ENCODE measurements at places on chromosomes 7 and 10.

GRCh38 chr10:88033793-88034192, 170.4 kb downstream of the PTEN start:
- no peak for DNase-seq

DNA sequence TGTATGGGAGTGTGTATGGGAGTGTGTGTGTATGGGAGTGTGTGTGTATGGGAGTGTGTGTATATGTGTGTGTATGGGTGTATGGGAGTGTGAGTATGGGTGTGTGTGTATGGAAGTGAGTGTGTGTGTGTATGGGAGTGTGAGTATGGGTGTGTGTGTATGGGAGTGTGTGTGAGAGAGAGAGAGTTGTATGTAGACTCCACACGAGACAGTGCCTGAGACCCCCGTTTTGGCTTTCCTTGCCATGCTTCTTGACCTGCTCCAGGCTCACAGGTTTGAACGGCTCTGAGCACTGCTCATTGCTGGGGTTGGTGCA, 49.7 kb downstream of the COL17A1 start:
- DNase-seq, result no peak

DNA sequence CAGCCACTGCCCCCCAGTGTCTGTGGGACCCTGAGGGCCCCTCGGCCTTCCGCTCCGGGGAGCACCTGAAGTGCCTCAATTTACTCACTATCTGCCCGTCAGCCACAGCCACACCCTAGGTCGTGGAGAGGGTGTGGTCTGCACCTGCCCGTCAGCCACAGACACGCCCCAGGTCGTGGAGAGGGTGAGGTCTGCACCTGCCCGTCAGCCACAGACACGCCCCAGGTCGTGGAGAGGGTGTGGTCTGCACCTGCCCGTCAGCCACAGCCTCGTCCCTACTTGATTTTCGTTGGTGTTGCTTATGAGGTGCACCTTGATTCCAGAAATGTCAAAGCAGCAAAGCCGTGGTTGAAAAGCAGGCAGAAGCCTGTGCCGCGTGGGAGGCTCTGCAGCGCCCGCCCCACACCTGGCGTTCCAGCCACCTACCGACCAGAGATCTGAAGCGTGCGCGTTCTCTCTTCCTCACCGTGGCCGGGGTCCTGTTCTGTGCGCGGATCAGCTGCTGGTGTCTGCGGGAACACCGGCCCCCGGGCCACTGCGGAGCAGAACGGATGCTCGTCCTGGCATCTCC, 101.6 kb downstream of the DYNC2I1 start:
- no peak for DNase-seq

- DNase-seq, result no peak
Observed at GRCh38 chr7:50477640-50478039, 27.5 kb upstream of the FIGNL1 start.

DNA sequence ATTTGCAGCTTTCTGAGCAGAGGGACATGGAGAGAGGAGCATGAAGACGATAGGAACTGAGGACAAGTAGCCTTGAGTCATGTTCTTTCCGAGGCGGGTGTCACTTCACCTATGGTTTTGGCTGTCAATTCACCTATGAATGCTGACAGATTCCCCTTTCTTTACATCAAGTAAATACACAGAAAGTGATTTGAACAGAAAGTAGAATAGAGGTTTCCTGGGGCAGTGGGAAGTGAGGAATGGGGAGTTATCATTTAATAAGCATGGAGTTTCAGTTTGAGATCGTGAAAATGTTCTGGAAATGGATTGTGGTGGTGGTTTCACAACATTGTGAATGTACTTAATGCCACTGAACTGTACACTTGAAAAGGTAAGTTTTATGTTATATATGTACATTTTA, 138.4 kb upstream of the MDFIC start:
- DNase-seq, result no peak

DNA sequence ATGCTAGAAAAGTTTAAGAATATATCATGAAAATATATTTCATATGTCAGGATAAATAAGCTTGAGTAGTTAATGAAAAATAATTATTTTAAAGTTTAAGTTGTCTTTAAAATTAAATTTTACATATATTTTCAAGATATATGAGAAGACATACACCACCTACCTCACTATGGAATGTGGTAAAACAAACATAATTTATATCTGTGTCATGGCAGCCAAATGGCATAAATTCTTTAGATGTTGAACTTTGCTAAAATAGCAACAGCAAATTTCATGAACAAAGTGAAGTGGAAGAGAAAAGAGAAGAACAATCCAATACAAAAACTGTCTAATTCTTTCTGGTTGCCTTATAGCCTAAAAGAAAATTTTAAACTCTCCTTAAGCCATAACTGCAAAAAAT, 39.6 kb upstream of the SLC16A12 start:
- DNase-seq, result no peak

DNA sequence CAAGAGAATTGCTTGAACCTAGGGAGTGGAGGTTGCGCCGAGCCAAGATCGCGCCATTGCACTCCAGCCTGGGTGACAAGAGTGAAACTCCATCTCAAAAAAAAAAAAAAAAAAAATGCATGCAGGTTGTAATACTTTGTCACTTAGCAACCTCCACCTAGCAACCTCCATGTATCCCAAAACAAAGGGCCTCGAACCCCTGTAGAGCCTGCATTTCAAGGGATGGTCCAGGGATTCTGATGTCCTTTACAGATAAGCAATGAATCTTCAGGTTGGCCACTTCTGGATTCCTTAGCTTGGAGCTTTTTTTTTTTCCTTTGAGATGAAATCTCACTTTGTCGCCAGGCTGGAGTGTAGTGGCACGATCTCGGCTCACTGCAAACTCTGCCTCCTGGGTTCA, 1211.0 kb downstream of the TYW1 start:
- no peak for DNase-seq

DNA sequence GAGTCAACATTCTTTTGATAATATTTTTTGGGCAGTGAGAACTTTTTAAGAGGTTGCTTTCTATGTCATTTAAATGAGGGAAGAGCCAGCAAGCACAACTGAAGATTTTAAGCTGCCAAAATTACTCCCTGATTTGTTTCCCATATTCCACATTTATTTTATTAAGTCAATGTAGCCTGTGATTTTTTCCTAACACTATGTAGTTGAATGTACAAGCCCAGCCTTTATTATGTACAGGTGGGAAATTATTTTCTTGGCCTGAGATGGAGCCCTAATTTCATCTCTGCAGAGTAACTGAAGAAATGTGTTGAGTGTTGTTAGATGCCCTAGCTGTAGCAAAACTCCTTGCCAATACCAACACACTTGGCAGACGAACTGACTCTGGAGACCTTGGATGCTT, 83.1 kb upstream of the MINDY3 start:
- DNase-seq, result no peak

- DNase-seq, result no peak
Observed at GRCh38 chr7:69657331-69657730, 59.1 kb downstream of the AUTS2 start.

DNA sequence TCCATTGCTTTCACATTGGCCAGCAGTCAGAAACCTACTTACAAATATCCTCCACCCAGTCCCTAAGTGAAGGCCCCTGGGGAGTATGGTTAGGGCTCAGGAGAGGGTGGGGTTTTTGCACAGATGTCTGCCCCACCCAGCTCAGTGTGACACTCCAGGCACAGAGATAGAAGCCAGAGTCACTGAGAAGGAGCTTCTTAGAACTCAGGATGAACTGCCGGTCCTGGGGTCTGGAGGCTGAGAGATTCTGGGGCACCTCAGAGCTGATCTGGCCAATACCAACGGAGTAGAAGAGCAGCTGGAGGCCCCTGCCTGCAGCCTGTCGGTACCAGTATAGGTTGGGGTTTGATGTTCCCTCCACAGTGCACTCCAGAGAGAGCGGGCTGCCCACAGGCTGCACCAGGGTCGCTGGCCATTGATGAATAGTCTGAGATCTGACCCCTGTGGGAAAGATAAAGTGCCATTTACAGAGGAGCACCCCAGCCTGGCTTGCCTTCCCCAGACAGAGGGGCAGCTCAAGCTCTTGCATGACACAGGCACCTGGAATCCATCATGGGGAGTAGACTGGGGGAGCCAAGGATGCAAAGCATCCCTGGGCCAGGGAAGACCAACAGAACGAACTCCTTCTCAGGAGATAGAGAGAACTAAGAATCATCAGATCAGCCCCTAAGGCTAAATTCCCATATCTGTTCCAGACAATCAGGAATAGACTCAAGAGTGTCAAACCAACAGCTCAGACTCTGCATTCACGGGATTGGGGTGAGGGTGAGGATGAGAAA, 41.9 kb downstream of the PRSS2 start:
- DNase-seq, result no peak

GRCh38 chr7:27527348-27527714, 135.4 kb downstream of the HIBADH start:
- DNase-seq, result no peak

DNA sequence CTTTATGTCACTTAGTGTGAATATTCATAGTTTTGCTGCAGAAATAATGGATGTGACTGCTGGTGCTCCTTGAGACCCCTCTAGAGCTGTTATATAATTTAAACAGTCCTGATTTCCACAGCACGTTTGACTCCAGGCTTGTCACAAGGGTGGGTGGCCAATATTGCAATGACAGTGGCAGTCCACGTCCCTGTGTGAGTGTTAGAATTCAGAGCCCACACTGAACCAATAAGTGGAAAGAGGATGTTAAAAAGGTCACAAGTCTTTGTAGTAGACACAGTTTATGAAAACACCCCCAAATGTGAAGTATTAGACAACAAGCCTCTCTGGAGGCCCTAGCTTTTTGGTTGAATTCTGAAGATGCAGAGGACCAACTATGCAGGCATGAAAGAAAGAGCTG, 2.0 kb downstream of the PPP1R17 start:
- no peak for DNase-seq

DNA sequence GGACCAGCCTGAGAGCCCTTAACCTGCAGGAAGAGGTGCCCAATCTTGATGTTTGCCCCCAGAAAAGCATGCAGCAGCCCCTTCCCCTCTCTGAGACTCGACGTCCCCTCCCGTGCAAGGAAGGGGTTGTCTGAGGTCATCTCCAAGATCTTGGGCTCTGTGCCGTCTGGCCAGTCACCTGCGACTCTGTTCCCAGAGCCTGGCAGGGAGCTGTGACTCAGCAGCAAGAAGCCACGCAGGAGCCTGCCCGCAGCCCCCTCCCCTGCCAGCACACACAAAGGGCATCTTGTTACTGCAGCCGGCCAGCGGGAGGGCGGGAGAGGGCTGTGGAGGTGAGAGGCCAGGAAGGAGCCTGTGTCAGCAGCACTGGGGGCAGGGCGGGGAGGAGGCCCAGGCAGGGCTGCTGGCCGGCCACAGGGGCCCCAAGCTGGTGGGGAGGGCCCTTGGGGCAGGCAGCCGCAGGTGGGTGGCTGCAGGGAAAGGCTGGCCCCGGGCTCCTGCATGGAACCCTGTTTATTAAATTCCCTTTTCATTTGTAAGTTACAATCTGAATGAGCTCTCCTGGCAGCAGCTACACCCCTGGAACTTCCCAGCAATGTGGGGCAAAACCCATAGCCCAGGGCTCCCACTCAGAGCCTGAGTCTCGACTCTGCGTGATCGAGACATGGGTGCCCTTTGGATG, 103.7 kb upstream of the ZMIZ1 start:
- DNase-seq, result no peak

- no peak for DNase-seq
Observed at GRCh38 chr10:3278771-3279170, 106.2 kb upstream of the PITRM1 start.

- peak; percentile 14 for DNase-seq
Observed at GRCh38 chr10:79336739-79337138, 10.5 kb upstream of the PPIF start.

GRCh38 chr10:11602919-11603523, 8.4 kb downstream of the USP6NL start:
- DNase-seq, result no peak

DNA sequence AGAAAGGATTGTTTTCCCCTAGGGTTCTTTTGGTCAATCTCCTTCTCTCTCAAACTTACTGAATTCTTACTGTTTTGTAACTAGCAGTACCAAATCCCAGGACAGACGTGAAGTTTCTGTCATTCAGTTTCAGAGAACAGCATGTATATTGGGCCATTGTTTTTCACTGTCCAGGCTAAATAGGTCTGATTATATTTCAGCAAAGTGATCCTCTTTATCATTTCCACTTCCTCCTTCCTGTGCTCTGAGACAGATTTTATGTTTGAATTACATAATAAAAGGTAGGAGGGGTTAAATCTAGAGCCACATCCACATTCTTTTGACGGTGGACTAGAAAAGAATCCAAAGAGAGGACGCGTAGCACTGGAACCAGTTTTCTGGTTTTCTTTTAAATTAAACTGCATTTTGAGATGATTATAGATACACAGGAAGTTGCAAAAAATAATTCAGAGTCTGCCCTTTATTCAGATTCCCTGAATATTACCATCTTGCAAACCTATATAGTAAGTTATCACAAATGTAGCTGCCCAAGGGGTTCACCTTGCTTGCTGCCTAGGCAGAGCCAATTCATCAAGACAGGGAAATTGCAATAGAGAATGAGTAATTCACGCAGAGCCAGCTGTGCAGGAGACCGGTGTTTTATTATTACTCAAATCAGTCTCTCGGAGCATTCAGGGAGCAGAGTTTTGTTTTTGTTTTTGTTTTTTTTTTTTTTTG, 40.1 kb downstream of the AKR1E2 start:
- DNase-seq, result no peak

GRCh38 chr10:82969405-82969804, 1094.4 kb downstream of the NRG3 start:
- DNase-seq, result no peak

DNA sequence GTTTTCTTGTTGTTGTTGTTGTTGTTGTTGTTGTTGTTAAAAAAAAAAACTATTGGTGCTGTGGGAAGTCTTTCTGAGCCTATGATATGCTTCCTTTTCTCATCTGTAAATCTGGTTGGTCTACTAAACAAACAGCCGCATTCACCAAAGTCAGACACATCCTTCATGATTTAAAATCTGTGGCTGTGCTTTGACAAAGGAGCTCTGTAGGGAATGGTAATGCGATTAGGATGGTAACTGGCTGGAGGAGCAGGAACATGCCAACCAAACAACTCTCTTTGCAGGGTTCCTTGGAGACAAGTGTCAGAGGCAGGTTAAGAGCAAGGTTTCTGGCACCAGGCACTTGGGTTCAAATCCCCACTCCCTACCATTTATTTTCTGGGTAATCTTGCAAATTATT, 14.9 kb upstream of the SP4 start:
- no peak for DNase-seq

DNA sequence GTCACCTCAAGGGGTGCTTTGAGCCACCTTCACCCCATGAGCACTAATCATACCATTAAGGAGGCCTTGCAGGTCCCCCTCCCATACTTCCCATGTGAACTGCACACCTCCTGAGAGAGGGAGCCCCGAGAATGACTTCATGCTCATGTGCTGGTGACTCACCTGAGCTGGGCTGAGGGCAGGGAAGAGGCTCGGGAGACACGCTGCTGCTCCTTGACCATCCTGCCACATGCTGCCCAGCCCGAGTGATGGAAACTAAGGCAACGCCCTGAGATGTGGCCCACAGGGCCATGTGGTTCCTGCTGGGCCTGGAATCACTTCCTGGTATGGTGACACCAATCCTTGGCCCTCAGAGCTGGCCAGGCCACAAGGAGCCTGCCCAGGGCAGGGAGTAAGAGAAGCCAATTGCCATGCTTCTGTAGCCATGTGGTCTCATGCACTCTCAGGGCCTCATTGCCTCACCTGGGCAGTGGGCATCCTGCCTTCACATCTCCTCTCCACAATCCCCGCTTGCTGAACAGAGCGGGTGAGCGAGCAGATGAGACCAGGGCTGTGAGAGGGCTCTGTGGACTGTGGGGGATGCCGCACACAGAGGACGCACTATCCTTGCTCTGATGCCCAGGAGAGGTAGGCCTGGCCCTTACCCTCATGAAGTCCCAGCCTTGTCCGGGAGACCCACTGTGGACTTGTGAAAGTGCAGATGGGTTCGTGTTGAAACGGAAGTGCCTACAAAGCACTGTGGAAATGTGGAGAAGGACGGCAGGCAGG, 18.3 kb upstream of the PPIF start:
- no peak for DNase-seq

- no peak for DNase-seq
Observed at GRCh38 chr7:17492437-17492836, 194.0 kb downstream of the AHR start.
